Panc1 (cell line): ENCODE measurements at places on chromosomes 16 and 17. TPM values are rescaled to one million over a fixed set of nuclear protein-coding genes. Genes with fewer than 3 reads are reported as not detected.

The TM4SF5 gene
- not detected for total RNA-seq

The TSPAN10 gene
- total RNA-seq = 4.8 TPM

The KRTAP4-9 gene
- total RNA-seq = not detected

The C1QTNF8 gene
- 0.39 TPM for total RNA-seq

The CLEC18A gene
- total RNA-seq = 0.46 TPM

The MYH2 gene
- not detected for total RNA-seq

GRCh38 chr17:2025220-2025621 lies at the start of gene RTN4RL1:
Gene RTN4RL1, minus strand, starts transcription at chr17:2025334. Its CDS starts 469 bp downstream, at chr17:2024865.
- no peak for DNase-seq

DNA sequence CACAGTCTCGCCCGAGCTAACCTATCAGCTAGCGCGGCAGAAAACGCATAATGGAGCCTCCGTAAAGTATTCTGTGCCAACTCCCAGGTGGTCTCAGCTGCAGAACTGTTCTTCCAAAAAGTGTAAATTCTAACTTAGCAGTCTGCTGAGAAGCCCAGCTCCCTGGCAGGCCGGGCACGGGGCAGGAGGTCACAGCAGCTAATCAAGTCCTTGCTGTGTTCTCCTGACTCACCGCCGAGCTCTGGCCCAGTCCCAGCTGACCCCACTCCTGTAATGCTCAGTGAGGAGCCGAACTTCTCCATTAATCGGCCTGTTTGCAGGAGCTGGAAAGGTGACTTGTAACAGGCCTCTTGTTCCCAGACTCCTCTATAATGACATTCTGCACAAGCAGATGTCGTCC lies 193.3 kb downstream of the IRX3 start:
- no peak for DNase-seq

- no peak for DNase-seq
These were observed 6.8 kb upstream of the SDR42E1 start for GRCh38 chr16:82017911-82018568.

DNA sequence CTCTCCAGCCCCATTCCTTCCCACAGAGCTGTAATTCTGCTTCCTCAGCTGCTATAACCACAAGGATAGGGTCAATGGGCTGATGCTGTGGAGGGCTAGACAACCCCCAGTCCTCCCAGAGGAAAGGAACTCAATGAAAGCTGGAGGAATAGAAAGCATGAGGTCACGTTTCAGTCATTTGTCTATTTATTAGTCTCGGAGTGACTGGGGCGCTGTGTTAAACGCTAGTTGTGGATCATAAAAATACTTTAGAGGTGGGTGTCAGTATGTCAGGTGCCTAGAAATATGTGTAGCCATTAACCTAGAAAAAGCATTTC lies 787 bp upstream of the CCL3L1 start:
- DNase-seq = no peak

GRCh38 chr17:49357516-49357915 lies 4.5 kb downstream of the ZNF652 start:
- no peak for DNase-seq

DNA sequence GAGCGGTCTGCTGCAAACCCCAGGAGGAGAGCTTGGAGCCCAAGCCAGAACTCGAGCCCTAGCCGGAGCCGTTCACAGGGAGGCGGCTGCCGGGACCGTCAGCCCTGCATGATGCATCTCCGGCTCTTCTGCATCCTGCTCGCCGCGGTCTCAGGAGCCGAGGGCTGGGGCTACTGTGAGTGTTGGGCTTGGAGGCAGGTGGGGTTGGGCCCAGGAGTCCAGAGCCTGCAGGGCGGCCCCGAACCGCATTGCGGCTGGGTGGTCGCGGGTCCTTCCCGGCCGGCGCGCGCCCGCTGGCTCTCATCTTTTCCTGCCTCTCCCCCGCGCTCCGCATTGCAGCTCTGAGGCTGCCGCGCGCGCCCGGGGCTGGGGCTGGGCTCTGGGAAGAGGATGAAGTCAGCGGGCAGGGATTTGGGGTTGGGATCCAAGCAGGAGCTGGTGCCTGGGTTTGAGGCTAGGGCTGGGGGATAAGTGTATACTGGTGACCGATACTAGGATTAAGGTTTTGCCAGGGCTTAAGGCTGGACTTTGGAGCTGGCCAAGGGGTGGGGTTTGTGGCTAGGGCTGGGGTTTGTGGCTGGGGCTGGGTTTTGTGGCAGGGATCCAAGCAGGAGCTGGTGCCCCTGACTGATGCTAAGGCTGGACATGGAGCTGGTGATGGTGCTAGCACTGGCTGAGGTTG lies 532 bp downstream of the CNTNAP1 start:
- no peak for DNase-seq

- no peak for DNase-seq
These were observed 19.5 kb upstream of the RBFOX1 start for GRCh38 chr16:7313170-7313569.

- DNase-seq = no peak
These were observed 57.8 kb downstream of the MYH10 start for GRCh38 chr17:8572764-8573163.

GRCh38 chr17:42312285-42313130 lies 24.2 kb downstream of the STAT5A start:
- DNase-seq = no peak

- no peak for DNase-seq
These were observed 35.7 kb upstream of the MEAK7 start for GRCh38 chr16:84540194-84540593.

GRCh38 chr17:46972346-46972745 lies 6.7 kb downstream of the RPRML start:
- DNase-seq = no peak

GRCh38 chr17:63911041-63911635 lies at the start of gene CSHL1:
Gene CSHL1, minus strand, starts transcription at chr17:63911258. Its CDS starts 62 bp downstream, at chr17:63911196.
- no peak for DNase-seq

- no peak for DNase-seq
These were observed 29.4 kb upstream of the CACNG5 start for GRCh38 chr17:66805567-66805966.

- no peak for DNase-seq
These were observed 2.5 kb upstream of the IGF2BP1 start for GRCh38 chr17:48994549-48995303.

DNA sequence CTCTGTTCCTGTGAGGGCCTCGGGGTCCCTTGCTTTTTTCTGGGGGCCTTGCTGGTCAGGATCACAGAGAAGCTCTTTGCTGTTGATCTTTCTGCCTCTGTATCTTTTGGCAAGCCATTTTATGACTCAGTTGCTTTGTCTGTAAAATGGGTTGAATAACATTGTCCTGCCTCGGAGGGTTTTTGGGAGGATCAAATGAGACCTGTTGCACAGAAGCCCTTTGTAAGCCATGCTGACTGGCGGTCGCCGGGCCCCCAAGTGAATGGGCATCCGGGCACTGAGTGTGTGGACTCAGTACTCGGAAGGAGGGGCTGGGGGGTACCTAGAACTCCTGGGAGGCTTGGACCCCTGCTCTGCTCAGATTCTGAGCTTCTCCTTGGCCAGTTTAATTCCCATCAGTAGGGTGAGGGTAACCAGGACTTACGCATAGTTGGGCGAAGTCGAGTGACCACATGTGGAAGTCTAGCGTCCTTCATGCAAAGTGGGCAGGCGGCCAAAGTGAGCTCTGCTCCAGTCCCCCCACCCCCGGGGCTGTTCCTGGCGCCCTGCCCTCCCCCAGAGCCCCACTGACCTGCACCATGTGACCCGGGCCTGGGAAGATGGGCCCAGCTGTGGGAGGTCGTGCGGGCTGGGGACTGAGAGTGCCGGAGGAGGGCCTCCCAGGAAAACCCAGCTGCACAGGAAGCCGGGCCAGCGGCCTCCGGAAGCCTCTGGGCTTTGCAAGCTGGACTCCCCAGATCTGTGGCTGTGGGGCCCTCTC lies 284.0 kb downstream of the SEC14L1 start:
- DNase-seq = no peak

DNA sequence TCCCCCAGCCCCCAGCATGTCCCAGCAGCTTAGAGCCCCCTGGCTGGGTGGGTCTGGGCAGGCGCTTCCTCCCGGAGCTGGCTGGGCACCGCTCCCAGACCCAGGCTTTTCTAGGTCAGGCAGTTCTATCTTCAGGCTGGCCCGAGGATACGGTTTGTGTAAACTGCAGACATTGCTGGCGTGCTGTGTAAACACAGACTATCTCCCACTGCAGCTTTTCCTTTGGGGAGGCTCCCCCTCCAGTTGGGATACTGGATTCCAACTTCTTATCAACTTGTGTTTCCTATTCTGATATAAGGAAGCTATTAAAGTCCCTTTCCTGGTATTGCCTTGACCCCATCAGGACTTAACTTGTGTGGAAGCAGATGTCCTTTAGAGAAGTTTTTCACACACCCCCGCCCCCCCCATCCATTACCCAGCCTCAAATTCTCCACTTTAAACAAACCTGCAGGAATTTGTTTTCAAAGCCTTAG lies 18.3 kb upstream of the GNA13 start:
- DNase-seq = no peak

DNA sequence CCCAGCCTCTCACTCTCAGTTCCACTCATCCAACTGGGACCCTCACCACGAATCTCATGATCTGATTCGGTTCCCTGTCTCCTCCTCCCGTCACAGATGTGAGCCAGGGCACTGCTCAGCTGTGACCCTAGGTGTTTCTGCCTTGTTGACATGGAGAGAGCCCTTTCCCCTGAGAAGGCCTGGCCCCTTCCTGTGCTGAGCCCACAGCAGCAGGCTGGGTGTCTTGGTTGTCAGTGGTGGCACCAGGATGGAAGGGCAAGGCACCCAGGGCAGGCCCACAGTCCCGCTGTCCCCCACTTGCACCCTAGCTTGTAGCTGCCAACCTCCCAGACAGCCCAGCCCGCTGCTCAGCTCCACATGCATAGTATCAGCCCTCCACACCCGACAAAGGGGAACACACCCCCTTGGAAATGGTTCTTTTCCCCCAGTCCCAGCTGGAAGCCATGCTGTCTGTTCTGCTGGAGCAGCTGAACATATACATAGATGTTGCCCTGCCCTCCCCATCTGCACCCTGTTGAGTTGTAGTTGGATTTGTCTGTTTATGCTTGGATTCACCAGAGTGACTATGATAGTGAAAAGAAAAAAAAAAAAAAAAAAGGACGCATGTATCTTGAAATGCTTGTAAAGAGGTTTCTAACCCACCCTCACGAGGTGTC lies 26.6 kb downstream of the STH start:
- no peak for DNase-seq

DNA sequence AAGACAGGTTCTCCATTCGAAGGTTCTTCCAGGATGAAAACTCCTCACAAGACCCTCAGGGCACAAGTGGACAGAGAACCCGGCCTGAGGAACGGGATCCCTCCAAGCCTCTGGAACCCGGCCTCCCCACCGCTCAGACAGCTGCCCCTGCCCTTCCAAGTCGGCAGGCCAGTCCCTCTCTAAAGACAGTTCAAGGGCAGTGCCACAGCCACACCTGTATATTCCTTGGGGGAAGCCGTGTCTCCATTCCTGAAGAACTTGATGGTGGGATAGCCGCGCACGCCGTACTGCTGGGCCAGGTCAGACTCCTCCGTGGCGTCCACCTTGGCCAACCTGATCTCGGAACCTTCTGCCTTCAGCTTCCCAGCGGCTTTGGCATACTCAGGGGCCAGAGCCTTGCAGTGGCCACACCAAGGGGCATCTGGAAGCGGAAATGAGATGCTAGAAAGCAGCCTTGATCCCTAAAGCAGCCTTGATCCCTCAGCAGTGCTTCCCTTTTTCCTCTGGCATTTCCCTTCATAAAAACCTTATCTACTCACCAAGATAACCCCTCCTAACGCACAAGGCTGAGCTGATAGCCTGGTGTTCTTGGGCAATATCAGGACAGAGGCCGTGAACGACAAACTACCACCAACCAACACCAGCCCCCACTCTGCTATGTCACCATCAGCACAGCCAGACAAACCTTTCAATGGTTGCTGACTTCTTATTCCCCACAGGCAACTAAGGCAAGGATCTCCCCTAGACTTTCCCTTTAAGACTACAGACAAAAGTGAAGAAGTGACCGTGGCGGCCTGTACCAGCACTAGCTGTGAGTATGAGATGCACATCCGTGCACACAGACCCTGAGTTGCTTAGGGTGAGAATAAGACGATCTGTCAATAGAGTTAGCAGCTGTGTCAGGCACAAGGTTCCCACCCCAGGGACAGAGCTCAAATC lies 1.1 kb downstream of the P4HB start:
- DNase-seq = no peak

- no peak for DNase-seq
These were observed 84.2 kb downstream of the ABCA8 start for GRCh38 chr17:68870976-68871375.

- no peak for DNase-seq
These were observed 4.6 kb upstream of the SLC38A8 start for GRCh38 chr16:84047206-84047605.

DNA sequence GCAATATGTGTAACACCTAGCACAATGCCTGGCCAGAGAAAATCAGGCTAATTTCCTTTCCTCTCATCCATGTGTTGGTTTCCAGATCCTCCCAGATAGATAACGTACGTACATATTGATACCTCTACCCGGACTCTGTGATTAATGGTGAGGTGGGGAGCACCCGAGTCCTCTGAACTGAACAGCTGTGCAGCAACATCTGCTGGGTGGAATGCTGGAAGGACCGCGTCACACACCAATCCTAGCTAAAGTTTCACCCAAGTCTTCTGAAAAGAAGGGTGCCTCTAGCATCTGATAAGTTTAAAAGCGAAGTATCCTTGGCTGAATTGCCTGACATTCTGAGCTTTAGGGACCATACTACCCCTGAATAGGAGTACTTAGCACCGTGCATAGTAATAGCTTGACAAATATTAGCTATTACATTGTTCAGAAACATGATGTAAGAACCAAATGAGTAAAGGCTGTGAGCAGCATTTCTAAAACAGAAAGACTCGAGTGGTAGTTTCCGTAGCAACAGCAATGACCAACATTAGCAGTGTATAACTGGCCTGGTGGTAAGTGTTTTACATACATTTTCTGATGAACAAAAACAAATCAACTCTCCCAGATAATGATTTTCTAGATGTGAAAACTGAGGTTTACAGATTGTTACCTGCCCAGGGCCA lies 91.4 kb downstream of the SYCE1L start:
- no peak for DNase-seq

- no peak for DNase-seq
These were observed 12.1 kb upstream of the HSD3B7 start for GRCh38 chr16:30972872-30973271.

- DNase-seq = no peak
These were observed 494.6 kb downstream of the CDH11 start for GRCh38 chr16:64627288-64627687.

DNA sequence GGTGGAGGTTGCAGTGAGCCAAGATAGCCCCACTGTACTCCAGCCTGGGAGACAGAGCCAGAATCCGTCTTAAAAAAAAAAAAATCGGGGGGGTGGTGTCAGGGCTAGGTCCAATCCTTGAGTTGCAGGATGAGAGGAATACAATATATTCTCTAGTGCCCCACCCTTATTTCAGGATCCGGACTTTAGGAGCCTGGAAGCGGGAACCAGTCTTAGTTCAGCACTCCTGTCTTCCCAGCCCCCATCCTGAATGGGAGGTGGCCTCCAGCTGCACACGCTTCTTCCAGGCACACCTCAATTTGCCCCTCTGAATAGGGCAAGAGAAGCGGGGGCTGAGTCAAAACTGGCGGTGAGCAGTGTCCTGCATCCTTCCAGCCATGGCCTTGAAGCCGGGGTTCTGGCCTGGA lies 1.6 kb downstream of the FHOD1 start:
- DNase-seq = no peak

DNA sequence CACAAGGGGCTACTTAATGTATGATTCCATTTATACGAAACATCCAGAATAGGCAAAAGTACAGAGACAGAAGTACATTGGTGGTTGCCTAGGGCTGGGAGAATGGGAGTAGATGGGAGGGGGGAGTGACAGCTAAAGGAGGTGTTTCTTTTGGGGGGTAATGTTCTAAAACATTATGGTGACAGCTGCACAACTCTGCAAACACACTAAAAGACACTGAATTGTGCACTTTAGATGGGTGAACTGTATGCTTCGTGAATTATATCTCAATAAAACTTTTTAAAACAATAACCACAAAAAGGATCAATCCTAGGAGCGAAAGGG lies 661 bp downstream of the LYRM9 start:
- no peak for DNase-seq
